HT-29 (cell line): ENCODE measurements at places on chromosomes 12 and 14. TPM values are rescaled to one million over a fixed set of nuclear protein-coding genes. Genes with fewer than 3 reads are reported as not detected.

Gene CCDC196
- total RNA-seq, result not detected in 2 replicates

Gene INSM2
- 0.08 TPM in 1 of 2 replicates, not detected in the other for total RNA-seq

Gene A2M
- not detected in 2 replicates for total RNA-seq

Gene SMIM41
- not detected in 2 replicates for total RNA-seq

Gene DPF3
- total RNA-seq, result not detected in 2 replicates

Gene BEGAIN
- 0.53 and 1.5 TPM in 2 replicates for total RNA-seq

GRCh38 chr12:132214891-132215290, 70.6 kb downstream of the NOC4L start:
- no peak for DNase-seq

GRCh38 chr12:131941116-131941986, 8.4 kb upstream of the EP400 start:
- no peak for DNase-seq
